Psoas muscle (tissue), 8 donors: ENCODE measurements at places on chromosomes 12 and 14. TPM values are rescaled to one million over a fixed set of nuclear protein-coding genes. Genes with fewer than 3 reads are reported as not detected.

Gene SDSL
- total RNA-seq = 6.0 TPM

Gene CLECL1
- total RNA-seq = not detected

GRCh38 chr12:2309647-2310046 lies 256.9 kb downstream of the CACNA1C start:
- no peak for DNase-seq

Gene OVCH1
- 0.10 TPM for total RNA-seq

Gene VRK1
- 4.3 TPM for total RNA-seq

Gene CFAP54
- total RNA-seq = not detected

DNA sequence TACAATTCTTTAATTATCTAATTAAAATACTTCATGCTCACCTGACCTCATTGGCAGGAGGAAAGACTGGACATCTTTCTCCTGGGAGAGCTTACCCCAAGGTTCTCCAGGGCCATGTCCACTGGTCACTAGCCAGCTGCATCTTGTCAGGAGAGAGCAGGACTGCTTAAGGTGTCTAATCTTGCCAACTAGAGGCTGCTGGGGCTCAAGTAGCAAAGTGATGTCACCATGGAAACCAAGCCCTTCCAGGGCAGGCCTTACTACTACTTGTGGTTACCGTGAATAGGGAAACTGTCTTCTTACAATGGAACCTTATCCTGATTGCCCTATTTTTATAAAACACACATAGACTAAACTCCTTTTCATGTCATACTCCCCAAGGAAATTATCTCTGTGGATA lies 376.4 kb downstream of the SNAPC1 start:
- DNase-seq = no peak

DNA sequence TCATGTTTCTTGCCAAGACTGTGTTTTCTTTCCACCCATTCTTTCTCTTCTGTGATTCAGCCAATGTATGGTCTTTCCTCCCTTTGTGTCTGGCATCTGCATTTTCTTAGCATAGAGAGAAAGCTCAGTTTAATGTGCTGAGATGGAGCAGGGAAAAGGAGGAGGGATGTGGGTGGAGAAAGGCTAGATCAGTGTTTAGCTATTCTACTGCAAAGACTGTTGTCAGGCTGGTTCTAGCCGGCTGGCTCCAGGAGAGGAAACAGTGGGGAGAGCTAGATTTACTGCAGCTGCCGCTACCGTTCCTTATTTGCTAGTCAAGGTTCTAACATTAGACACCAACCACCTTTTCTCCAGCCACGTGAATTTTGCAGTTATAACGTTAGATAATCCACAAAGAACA lies 5.2 kb upstream of the RIMKLB start:
- DNase-seq = no peak

- no peak for DNase-seq
Measured at GRCh38 chr12:48819986-48820725, 1.9 kb downstream of the CACNB3 start.

GRCh38 chr14:100609941-100610391 lies 22.7 kb upstream of the BEGAIN start:
- no peak for DNase-seq

Gene BEST3
- total RNA-seq = 159 TPM

DNA sequence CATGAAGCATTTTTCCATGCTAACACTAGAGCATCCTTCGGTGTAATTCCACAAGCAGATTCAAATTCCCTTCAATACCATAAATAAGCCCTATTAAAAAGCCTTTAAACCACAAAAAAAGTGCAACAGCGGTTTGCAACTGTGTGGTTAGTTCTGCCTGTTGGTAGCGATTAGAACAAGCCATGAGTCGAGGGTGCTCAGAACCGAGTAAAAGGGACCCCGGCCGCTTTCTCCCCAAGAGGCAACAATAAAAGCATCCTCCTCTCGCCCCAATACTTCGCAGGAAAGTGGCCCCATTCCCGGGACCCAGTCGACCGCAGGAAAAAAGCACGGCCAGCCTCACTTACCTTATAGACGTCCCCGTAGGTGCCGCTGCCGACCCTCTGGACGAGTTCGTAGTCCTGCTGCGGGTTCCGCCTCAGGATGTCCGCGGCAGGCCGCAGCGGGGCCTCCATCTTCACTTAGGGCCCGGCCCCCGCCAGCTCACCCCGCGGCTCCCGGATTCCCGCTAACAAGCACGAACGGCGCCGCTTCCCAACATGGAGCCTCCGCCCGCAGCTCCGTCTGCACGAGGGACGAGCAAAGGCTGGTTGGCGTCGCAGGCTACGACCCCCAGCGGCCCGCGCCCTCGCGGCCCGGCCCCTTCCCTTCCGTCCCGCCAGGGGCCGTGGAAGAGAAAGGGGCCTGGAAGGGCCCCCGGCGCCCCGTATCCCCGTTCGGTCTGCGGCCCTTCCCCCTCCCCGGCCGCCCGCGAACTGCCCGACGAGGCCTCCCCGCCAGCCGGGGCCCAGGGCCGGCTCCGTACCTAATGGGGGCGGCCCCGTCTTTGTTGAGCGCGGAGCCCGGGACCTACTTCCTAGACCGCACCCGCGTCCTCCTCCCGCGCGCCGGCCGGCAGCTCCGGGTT lies 521 bp downstream of the MAP4K5 start:
- peak; percentile 74 for DNase-seq

DNA sequence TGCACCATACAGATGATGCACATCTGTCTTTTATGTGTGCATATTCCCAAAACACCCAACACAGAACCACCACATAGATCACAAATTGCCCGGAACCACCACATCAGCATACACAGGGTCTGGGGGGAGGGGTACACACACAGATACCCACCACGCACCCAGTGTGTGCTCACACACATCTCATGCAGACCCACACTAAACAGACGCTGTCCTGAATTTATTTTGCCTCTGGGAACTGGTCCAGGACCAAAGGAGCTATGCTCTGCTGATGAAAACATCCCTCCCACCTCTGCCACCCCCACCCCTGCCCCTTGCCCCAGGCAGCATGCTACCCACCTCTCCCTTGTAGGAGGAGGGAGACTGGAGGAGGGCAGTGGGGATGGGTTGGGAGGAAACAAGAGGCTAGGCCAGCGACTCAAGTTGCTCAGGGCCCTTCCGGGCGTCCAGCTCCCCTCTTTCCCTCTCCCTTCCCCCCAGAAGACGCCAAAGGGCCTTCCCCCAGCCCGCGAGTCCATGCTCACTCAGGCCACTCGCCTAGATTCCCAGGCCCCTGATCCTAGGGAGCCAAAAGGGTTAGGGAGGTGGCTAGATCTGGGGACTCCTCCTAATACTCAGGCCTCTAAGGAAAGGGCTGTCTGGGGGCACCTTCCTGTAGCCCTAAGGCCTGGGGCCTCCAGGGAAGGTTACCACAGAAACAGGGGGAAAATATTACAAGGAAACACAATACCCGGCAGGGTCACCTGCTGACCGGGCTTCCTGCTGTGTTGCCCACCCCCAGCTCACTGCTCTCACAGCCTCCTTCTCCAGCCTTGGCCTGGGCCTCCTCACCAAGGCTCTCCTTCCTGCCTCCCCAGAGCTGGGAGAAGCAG lies 3.1 kb downstream of the HDAC7 start:
- DNase-seq = no peak

- DNase-seq = no peak
Measured at GRCh38 chr12:21776175-21776574, 1.7 kb upstream of the KCNJ8 start.

Gene BCL7A
- 12.8 TPM for total RNA-seq
